ENCODE measurements at places on chromosomes 12 and 14. TPM values are rescaled to one million over a fixed set of nuclear protein-coding genes. Genes with fewer than 3 reads are reported as not detected.

TCL1A gene
- total RNA-seq = not detected

ZDHHC22 gene
- total RNA-seq = not detected

PRKCH gene
- total RNA-seq = 3.1 TPM

MTERF2 gene
- total RNA-seq = 3.9 TPM

PRICKLE1 gene
- total RNA-seq = 13.7 TPM

ENDOU gene
- total RNA-seq = 0.14 TPM
